Stimulated activated naive CD8-positive, alpha-beta T cell treated with anti-CD3 and anti-CD28 coated beads, Interleukin-15, Interleukin-2, amounts not matched to agents 100 U/mL and 50 U/mL, for 24 hours (primary cell): ENCODE measurements at places on chromosomes 3 and 15.
A peak's percentile ranks its signal among the peaks of the same experiment; 100 is the strongest.

DNA sequence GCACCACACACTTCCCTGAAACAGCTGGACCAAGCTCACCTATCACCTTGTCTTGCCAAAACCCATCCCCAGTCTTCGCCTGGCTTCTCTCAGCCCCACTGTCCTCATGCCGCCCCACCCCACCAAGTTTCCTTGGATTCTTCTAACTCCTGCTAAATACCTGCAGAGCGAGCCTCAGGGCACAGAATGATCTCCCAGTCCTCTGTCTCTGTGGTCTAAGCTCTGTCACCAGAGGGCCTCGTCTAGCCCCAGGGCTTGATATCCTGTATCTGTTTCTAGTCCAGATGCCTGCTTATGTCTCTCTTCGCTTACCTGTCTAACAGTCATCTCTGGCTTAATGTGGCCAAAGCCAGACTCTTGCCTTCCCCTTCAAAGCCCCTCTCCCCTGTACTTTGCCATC, 9.7 kb downstream of the CCDC12 start:
- no peak for DNase-seq

- no peak for DNase-seq
Observed at GRCh38 chr3:161217496-161217895, 3.6 kb upstream of the NMD3 start.

- DNase-seq: peak; percentile 53
Observed at GRCh38 chr3:46693892-46694226, 380 bp upstream of the ALS2CL start.

DNA sequence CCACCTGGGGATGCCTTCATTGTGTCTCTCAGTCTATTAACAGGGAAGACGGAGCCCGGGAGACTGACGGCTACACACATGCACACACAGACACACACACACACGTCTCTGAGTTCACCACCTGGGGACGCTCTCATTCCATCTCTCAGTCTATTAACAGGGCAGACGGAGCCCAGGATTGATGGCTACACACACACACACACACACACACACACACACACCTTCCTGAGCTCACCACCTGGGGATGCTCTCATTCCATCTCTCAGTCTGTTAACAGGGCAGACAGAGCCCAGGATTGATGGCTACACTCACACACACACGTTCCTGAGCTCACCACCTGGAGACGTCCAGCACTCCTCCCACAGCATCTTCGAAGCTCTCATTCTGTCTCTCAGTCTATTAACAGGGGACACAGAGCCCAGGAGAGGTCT, 143.9 kb downstream of the OR4M2 start:
- DNase-seq: no peak

GRCh38 chr3:61841111-61841845, 279.9 kb downstream of the PTPRG start:
- DNase-seq: no peak

GRCh38 chr3:159186581-159186980, 384.7 kb downstream of the MFSD1 start:
- no peak for DNase-seq

- no peak for DNase-seq
Observed at GRCh38 chr3:125654526-125654925, 59.2 kb upstream of the OSBPL11 start.

DNA sequence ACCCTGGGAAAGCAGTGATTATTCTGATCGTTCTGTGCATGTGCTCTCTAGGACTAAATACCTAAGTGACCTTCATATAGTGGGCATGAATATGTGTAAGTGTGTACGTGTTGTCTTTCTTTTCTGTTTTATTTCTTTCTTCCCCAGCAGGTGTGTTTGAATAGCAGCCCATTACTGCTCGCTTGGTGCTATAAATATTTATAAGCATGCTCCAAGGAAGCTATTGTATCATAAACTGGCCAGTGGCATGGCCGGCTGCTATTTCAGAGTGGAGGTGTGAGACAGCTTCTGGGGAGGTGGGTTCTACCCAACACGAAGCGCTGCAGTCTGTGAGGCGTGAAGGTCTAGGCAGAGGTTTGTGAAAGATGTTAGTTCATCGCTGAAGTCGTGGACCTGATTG, 641.8 kb downstream of the NTRK3 start:
- DNase-seq: no peak

- no peak for DNase-seq
Observed at GRCh38 chr3:184443831-184444230, 64.0 kb downstream of the CHRD start.

DNA sequence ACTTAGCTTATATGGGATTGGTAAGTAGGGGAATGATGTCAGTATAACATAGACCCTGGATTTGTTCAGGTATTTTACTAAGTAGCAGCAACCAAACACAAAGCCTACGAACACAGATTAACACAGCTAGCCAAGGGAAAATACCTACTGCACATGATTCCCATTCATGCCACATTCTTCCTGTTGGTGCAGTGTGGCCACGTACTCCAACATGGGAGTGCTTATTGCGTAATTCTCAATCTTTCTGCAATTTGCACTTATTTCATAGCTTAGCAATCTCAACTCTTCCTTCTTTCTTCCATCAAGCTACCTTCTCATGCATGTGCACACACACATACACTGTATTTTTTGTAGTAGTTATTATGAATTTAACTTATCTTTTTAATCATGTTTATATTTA, 186.8 kb downstream of the IL5RA start:
- DNase-seq: no peak

DNA sequence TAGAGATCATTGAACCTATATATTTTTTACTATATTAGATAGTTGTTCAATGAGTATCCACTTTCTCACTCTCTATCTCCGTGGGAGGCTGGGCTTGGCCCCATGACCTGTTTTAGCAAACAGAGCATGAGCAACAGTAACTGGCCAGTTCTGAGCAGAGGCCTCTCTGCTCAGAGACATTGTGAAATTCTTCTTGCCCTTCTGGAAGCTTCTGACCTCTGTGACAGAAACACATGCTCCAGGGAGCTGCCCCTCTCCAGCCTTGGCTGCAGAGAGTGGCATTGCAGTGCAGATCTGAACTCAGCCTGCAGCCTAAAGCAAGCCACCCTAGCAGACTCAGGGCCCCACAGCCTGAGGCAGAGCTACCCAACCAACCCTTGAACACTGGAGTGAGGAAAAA, 20.5 kb downstream of the FAM240A start:
- DNase-seq: no peak

DNA sequence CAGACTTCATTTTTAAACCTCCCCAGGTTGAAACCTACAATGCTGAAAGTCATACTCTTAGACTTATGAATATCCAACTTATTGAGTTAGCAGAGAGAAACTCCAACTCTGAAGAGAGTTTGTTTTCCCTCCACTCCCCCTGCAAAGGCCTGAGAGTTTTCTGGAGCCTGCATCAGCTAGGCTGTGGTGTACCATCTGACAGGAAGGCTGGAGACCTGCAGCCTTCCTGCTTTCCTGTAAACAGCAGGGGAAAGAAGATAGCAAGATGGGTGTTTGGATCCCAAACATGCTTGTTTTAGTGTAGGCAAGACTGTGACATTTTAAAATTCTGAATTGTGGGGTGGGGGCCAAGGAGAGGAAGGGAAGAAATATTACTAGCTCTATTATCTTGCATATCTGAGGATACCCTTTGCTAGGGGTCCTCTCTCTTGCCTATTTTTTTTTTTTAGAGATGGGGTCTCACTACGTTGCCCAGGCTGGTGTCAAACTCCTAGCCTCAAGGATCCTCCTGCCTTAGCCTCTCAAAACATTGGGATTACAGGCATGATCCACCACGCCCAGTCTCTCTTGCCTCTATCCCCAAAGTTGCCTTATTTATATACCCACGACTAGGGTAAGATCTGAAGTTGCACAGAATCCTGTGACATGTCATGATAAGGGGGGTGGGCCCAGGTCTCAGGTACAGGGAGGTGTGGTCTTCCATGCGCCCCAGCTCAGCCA, 51.0 kb upstream of the USP3 start:
- no peak for DNase-seq

GRCh38 chr3:169044331-169045113, 619.0 kb downstream of the MECOM start:
- no peak for DNase-seq

- no peak for DNase-seq
Observed at GRCh38 chr3:62523672-62524071, 150.3 kb upstream of the FEZF2 start.

DNA sequence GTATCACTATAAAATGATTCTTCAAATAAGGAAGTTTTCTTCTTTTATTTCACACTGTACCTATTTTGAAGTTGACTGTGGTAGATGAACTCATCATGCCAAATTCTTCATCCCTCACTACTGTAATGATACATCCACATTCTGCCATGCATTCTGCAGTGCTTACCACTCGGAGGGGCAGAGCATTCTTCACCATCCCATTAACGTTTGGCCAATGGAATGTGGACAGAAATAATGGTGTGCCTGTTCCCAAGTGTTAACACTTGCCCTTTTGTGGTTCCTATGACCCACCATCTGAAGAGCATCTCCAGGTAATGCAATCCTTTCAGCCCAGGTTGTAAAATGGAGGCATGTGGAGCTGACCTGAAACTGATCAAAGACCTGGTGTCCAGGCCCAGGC, 18.6 kb downstream of the GOLIM4 start:
- no peak for DNase-seq

DNA sequence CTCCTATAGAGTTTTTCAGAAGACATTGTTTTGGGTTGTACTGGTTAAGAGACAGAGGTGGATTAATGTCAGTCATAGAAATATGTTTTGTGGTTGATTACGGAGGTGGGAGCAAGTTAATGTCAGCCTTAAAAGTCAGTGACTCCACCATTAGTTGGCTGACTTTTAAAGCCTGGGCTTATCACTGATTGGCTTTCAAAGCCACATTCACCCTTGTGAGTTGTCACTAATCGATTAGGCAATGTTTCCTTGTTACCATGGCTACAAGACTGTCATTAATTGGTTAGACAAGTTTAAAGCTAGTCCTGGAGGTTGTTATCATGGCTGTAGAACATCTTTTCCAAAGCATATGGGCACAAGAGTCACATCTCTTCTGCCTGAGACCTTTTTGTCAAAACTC, 73.0 kb downstream of the NEO1 start:
- DNase-seq: no peak

GRCh38 chr3:150260398-150260710, 147.7 kb upstream of the TSC22D2 start:
- no peak for DNase-seq

DNA sequence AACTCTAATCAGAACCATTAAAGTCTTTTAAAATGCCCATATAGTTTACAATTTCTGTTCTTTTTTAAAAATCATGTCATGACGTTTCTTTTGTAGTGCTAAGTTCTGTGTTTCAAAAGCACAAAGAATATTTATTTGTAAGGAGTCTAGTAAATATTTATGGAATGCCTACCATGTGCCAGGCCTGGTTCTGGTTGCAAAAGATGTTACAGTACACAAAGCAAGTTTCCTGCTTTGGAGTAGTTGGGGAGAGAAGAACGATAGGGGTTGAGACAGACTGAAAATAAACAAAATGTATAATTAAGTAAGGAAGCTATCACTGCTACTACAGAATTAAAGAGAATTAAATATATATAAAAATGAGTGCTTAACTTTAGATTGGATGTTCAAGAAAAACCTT, 86.8 kb upstream of the CMSS1 start:
- DNase-seq: no peak

GRCh38 chr3:8660175-8661118, 15.8 kb upstream of the SSUH2 start:
- no peak for DNase-seq
